ENCODE measurements at places on chromosomes 7 and 10. TPM values are rescaled to one million over a fixed set of nuclear protein-coding genes. Genes with fewer than 3 reads are reported as not detected.

DNA sequence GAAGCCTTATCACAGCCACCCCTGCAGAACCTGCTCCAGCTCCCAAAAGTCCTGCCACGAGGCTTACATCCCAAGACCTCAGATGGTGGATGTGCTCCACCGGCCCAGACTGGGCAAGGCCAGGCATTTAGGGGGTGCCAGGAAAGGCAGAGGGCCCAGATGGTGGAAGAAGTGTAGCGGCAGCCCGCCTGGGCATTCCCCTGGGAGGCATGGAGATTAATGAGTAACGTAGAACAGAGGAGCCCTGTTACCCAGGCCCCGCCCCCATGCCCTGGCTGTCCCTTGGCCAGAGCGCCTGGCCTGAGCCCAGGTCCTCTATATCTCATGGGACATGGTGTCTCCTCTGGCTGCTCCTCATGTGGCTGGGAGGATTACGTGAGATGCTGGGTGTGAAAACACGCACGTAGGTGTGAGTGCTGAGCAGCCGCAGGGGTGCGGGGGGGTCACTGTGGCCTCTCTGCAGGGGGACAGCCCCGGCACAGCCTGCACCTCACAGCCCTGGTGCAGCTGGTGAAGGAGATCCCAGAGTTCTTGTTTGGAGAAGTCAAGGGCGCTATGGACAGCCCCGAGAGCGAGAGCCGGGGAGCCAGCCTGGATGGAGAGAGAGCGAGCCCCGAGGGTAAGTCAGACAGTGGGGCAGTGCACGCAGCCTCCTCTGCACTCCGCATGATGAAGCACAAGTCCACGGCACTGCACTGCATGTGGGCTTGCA, 52.9 kb downstream of the ZNF467 start:
- DNase-seq: peak; percentile 26

GRCh38 chr10:124174673-124175645, 81.6 kb upstream of the CHST15 start:
- no peak for DNase-seq

Gene TRIM50
- total RNA-seq: not detected

DNA sequence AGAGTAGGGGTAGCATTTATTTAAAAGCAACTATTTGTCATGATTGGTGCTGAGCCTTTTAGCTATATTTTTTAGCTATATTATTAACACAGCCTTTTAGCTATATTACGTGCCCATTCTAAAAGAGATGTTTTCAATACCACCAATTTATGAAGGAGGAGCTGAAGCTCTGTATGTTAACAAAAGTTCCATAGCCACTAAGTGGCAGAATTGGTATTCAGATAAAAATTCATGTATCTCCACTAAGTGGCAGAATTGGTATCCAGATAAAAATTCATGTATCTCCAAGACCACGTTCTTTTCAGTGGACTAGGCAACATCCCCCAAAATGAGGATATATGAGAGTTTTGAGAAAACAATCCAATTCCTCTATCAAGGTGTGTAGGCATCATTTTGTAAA, 268.6 kb downstream of the HGF start:
- DNase-seq: no peak

Gene SLC12A9
- total RNA-seq: 15.8 TPM

DNA sequence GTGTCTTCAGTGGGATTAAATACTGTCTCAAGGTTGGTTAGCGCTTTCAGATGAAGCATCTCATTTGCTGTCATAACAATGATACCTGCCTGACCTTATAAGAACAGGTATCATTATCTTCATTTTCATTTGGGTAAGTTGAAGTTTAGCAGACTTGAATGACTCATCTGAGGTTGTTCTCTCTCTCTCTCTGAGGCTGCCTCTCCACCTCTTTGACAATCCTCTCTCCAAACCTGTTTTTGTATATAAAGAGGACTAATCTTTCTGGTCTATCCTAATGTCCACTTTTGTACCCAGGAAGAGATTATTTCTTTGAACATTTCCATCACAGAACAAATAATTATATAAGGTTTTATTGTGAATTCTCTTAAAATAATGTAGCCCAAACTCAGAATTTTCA, 291.4 kb downstream of the KLF6 start:
- DNase-seq: no peak

DNA sequence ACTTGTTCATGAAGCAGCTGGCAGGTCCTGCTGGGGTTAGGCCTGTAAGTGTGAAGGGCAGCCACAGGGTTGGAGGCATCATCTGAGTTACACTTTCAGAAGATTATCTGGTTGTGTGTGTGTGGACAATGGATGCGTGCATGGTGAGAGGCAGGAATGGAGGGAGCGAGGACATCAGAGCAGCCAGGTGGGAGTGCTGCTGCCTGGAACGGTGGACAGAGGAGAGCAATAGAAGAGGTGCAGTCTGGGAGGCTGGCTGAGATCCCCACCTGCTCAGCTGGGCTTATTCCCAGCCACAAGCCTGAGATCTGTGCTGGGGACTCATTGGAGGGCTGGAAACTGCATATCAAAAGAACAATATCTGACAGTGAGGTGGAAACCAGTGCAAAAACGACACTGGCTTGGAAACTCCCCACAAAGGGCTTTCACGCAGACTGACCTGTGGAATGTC, 17.9 kb downstream of the ZNF488 start:
- DNase-seq: peak; percentile 55

- DNase-seq: no peak
Measured at GRCh38 chr7:151239837-151240459, 7.7 kb downstream of the CHPF2 start.

DNA sequence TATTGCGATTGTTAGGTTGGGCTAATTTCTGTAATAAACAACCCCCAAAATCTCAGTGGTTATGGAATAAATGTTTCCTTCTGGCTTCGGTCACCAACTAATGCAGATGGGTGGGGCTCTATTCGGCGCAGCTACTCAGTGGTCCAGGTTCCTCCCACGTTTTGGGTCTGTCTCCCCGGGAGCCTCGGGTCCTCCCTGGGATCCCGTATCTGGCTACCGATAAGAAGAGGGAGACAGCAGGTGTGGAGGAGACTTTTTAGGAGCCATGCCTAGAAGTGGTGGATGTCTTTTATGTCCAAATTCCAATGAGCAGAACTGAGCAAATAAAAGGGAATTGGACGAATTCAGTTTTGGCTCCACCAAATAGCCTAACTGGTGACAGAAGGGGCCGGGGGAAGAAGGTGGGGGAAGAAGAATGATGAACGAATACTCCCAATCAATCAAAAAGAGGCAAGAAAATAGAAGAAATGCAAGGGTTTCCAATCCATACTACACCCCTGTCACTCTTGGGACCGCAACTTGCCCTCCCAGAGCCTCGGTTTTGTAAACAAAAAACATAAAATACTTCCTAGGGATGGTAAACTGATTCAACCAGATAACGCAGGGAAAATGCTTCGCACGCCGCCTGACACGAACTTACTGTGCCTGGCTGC, 498 bp upstream of the C10orf53 start:
- peak; percentile 32 for DNase-seq

Gene PPP2R2D
- 32.2 TPM for total RNA-seq

DNA sequence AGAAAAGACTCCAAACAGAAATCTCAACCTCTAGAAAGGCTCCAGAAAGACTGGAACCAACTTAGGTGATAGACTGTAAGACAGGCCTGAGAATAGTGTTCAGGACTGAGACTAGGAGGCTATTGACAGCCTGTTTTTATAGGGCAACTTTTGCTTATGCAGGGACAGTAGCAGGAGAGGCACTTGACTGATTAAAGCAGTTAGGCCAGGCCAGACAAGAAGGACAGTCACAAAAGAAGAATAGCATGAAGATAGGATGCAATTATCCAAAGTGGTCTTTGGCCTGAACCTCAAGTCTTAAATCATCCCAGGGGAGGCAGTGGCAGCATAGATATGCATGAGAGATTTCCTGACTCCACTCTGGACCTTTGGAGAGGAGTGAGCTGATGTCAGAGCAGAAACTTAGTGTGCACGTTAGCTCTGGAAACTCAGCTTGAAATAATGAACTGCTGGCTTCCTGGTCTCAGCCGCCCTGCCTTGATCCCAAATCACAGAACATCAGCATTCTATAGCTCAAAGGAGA, 290.6 kb downstream of the SORCS3 start:
- DNase-seq: no peak

DNA sequence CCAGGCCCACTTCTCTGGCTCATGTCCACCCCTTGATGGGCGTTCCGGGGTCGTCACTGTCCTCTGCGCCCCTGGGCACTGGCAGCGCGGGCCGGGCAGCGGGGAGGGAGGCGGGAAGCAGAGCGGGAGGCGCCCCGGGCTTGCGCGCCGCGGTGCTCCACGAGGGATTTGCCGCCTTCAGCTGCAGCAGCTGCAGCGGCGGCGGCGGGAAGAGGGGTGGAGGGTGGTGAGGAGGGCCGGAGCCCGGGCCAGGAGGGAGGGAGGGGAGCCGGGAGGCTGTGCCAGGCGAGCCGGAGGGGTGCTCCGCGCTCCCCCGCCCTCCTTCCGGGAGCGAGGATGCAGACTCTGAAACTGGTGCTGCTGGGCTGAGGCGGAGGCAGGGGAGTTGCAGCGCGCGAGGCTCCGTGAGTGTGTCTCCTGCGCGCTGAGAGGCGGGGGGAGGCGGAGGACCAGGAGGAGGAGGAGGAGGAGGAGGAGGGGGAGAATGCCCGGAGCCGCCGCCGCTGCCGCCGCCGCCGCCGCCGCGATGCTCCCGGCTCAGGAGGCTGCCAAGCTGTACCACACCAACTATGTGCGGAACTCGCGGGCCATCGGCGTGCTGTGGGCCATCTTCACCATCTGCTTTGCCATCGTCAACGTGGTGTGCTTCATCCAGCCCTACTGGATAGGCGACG, at the start of gene LHFPL3:
TSS of gene LHFPL3 (plus strand) at position 308 of the 674 bp plus-strand sequence.
- DNase-seq: peak; percentile 17

Measured in G401 (cell line).